ENCODE measurements at places on chromosomes 2 and 18. TPM values are rescaled to one million over a fixed set of nuclear protein-coding genes. Genes with fewer than 3 reads are reported as not detected.

Gene CTNNA2
- 261 TPM for total RNA-seq

Gene BCL11A
- total RNA-seq, result 128 TPM

Gene INPP5D
- total RNA-seq, result 2.5 TPM

- no peak for DNase-seq
Observed at GRCh38 chr2:127096280-127096679, 10.7 kb downstream of the BIN1 start.

DNA sequence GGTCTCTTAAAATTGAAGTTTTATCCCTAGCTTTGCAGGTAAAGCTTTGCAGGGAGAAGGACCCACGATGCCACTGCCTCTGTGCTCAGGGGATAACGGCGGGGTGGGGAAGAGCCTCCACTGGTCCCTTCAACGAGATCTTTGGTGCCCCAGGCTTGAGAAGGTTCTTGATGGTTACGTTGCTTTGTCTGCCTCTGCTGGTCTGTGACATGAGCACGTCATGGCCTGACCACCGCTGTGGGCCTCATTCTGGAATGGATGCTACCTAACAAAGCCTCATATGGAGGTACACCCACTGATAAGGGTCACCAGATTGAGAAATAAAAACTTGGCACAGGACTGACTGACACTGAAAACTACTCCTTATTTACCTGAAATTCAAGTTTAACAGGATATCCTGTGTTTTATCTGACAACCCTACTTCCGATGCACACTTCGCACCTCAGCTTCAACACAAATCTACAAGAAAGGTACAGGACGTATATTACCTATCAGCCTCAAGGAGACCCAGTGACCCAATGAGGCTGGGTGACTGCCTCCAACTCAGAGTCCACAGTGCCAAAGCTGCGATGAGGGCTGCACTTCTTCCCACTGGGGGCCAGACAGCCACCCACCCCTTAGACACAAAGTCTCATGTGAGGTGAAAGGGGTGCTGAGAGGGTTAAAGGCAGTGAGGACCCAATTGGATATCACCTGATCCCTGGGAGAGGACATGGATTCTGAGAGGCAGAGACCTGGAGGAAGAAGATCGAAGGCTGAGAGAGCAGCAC, 64.9 kb downstream of the EIPR1 start:
- DNase-seq, result no peak

DNA sequence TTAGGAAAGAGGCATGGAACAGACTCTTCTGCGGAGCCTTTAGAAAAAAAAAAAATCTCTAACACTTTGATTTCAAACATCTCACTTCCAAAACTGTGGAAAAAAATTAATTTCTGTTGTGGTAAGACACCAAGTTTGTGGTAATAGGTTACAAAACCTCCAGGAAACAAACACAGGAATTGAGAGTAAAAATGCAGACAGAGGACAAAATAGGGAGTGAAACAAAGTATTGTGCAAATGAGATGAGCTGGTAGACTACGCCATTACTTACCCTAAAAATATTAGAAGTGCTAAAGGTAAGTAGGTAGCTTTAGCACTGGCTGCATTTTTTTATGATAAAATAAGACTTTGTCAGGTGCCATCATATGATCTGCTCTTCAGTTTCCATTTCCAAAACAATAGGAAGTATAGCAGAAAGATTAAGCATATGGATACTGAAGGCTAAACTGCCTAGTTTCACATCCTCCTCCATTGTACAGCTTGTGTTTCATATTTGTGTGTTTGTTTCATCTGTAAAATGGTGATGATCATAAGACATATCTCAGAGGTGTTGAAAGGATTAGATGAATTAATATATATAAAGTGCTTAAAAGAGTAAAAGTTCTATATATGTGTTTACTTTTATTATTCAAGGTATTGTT, 309.2 kb downstream of the NR4A2 start:
- DNase-seq, result no peak

GRCh38 chr18:67600181-67601180, 84.0 kb upstream of the DSEL start:
- DNase-seq, result no peak

GRCh38 chr18:62634979-62635630, 80.2 kb upstream of the PHLPP1 start:
- DNase-seq, result no peak

DNA sequence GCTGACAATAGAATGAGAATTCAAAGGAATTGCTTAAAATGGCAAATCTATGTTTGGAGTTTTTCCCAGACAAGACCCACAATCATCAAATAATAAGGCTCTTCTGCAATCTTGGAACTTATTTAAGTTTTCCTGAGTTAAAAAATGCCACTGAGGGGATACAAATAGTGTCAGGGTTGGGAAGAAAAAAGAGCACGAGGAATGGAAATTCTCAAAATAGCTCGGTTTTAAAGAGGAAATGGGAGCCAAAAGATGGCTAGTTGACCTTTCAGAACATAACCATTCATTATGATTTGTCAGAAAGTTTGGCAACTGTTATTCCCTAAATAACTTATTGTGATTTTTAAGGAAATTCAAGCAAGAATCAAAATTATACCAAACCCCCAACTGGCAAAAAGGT, 127.7 kb downstream of the RAPGEF4 start:
- no peak for DNase-seq

- DNase-seq, result peak; percentile 50
Observed at GRCh38 chr2:10914272-10914693, 2.5 kb downstream of the KCNF1 start.

Data from occipital lobe (tissue), 3 donors.